ENCODE measurements at places on chromosomes 13 and 19. TPM values are rescaled to one million over a fixed set of nuclear protein-coding genes. Genes with fewer than 3 reads are reported as not detected.
A peak's percentile ranks its signal among the peaks of the same experiment; 100 is the strongest.

Gene DCAF15
- 104 TPM for total RNA-seq

GRCh38 chr13:67880916-67881315 lies 650.8 kb upstream of the PCDH9 start:
- no peaks in the 10 kb centered on the region for H3K27me3 ChIP-seq
- no peak overlapping the region for H3K27ac ChIP-seq
- H3K4me3 ChIP-seq = no peak overlapping the region
- H3K4me1 ChIP-seq = no peaks in the 10 kb centered on the region
- DNase-seq = no peak

DNA sequence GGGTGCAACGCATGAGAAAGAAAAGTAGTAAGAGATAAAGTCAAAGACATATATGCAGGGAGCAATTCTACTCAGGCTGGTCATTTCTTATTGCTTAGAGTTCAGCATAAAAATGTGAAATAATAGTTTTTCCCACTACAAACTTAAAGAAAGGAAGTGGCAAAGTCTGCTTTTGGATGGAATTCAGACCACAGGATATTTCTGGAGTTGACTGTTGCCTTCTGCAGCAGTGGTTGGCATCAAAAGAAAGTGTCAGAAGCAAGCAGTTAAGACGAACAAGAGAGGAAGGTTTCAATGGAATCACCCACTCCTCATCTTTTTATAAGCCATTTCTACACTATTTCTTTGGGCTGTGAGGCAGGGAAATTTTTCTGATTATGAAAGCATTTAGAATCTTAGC lies 36.2 kb upstream of the TRPC4 start:
- H3K27ac ChIP-seq = no peak overlapping the region
- no peak for DNase-seq
- H3K4me3 ChIP-seq = no peak overlapping the region

Gene LHFPL6
- total RNA-seq = 0.13 TPM

GRCh38 chr19:17001603-17002183 lies 24.9 kb downstream of the CPAMD8 start:
- no peaks in the 10 kb centered on the region for H3K4me1 ChIP-seq
- H3K27me3 ChIP-seq = no peaks in the 10 kb centered on the region
- no peaks in the 10 kb centered on the region for H3K36me3 ChIP-seq
- DNase-seq = no peak

DNA sequence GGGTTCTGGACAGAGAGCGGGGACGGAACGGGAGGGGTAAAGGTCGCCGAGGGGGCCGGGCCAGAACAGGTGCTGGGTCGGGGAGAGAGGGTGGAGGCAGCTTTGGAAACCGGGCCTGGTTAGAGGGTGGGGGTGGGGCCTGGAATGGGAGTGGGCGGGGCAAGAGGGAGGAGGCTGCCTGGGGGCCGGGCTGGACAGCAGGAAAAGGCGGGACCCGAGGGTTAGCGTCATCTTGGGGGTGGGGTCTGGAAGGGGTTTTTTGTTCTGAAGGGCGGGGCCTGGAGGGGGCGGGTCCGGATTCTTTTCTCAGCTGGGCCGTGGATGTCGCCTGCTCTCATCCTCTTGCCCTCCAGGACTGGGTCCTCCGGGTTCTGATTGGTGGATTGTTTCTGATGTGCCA lies 4.3 kb upstream of the ZNF813 start:
- no peak overlapping the region for H3K27ac ChIP-seq
- H3K4me3 ChIP-seq = no peak overlapping the region
- peaks cover 8% of the 10 kb centered on the region for H3K4me1 ChIP-seq
- peaks cover 9% of the 10 kb centered on the region for H3K27me3 ChIP-seq
- peak; percentile 23 for DNase-seq
- peaks cover 33% of the 10 kb centered on the region for H3K36me3 ChIP-seq

GRCh38 chr19:9584073-9584833 lies at the start of gene ZNF121:
TSS of gene ZNF121 (minus strand) at chr19:9584504. CDS start at chr19:9568097, 16,407 bp downstream.
- peak within 1 kb of the TSS; percentile 92 for H3K4me3 ChIP-seq
- H3K4me1 ChIP-seq = peaks cover 24% of the 10 kb centered on the region
- DNase-seq = peak; percentile 88
- peaks cover 40% of the 10 kb centered on the region for H3K36me3 ChIP-seq
- H3K27me3 ChIP-seq = peaks cover 6% of the 10 kb centered on the region
- H3K27ac ChIP-seq = peak within 1 kb of the TSS; percentile 98

Gene PLIN4
- total RNA-seq = not detected

- peaks cover 55% of the 10 kb centered on the region for H3K36me3 ChIP-seq
- no peaks in the 10 kb centered on the region for H3K27me3 ChIP-seq
- no peak overlapping the region for H3K27ac ChIP-seq
- no peak for DNase-seq
- H3K4me3 ChIP-seq = no peak overlapping the region
- no peaks in the 10 kb centered on the region for H3K4me1 ChIP-seq
Observed at GRCh38 chr13:72757792-72758535, 23.7 kb downstream of the DIS3 start.

DNA sequence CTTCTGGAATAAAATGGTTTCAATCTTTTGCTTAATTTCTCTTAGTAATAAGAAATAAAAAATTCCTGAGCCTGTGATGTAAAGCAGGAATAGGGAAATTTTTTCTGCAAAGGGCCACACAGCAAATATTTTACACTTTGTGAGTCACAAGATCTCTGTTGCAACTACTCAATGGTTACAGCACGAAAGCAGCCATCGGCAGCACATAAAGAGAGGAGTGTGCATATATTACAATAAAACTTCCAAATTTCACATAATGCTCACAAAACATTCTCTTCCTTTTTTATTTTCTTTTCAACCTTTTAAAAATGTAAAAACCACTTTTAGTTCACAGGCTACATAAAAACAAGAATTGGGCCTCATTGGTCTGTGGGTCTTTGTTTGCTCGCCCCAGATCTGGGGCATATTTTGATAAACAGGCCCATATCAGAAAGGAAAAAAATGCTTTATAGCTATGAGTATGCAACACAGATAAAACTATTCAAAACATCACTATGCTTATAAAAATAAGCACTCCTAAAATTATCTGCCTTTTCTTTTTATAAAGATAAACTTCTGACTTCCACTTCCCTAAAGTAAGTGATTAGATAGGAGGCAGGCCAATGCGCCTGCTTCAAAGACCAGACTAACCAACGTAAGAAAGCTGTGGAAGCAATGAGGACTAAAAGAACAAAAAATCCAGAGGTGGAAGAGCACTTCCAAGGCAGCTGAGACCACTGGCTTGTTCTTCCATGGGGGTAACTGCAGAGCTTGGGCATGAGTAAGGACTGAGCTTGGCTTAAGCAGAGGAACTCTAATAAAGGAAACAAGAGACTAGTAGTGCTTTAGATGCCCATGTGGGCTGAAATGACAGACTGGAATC lies 26.5 kb downstream of the MYCBP2 start:
- H3K36me3 ChIP-seq = peaks cover 22% of the 10 kb centered on the region
- no peaks in the 10 kb centered on the region for H3K27me3 ChIP-seq
- no peak overlapping the region for H3K4me3 ChIP-seq
- DNase-seq = no peak

DNA sequence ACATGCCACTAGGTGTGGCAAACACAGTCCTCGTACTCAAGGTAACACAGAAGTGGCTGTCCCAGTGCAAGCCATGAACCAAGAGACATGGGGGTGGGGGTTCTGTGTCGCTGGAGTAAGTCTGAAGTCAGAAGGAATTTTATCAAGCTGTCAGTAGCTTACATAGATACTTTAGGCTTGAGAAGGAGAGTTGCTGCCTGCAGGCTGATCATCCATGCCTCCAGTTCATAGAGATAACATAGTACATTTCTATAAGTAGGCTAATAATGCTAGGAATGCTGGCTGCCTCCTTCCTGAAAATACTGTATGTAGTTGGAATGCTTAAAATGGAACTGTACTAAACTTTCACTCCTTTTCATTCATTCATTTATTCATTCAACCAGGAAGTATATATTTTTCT lies 70.1 kb downstream of the CAB39L start:
- H3K4me3 ChIP-seq = no peak overlapping the region
- H3K27me3 ChIP-seq = peaks cover 10% of the 10 kb centered on the region
- no peak for DNase-seq

GRCh38 chr13:109036078-109036780 lies 406.8 kb downstream of the MYO16 start:
- no peak overlapping the region for H3K27ac ChIP-seq
- H3K27me3 ChIP-seq = no peaks in the 10 kb centered on the region
- DNase-seq = no peak
- no peaks in the 10 kb centered on the region for H3K4me1 ChIP-seq
- H3K36me3 ChIP-seq = no peaks in the 10 kb centered on the region

DNA sequence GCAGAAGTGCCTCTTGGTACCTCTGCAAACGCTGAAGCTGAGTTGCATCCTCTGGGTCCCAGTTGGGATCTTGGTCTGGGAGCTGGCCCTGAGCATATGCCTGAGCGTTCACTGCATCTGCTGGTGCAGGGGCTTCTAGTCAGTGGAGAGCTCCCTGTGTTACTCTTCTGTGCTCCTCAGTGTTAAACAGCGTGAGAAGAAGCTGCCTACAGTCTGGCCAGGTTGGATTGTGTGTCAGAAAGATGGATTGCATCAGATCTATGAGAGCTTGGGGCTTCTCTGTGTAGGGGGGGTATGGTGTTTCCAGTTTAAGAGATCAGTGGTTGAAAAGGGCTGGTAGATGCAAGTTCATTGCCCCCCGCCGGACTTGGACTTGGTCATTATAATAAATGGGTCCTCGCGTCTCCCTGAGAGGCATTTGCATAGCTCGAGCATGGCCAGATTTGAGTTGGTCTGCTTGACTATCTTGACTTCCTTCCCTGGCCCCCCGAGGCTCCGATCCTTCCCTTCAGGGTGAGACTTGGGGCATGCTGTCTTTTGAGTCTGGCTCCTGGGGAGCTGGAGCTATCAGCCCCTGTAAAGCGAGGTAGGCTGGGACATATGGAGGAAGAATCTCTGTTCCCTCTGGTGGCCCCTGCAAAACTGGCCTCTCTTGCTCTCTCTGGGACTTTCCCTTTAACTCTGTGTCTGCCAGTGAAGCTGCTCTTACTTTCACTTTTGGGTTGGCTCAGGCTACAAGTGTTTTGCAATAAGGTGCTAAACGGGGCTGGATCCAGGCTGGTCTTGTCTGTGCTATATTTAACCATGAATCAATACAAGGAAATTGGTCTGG lies 52.9 kb downstream of the OR10H4 start:
- H3K4me1 ChIP-seq = peaks cover 25% of the 10 kb centered on the region
- H3K27me3 ChIP-seq = peaks cover 2% of the 10 kb centered on the region
- peak overlapping the region; percentile 88 for H3K27ac ChIP-seq
- H3K36me3 ChIP-seq = no peaks in the 10 kb centered on the region
- peak; percentile 69 for DNase-seq

Gene ZNF835
- 1.8 TPM for total RNA-seq

Gene COQ8B
- 27.2 TPM for total RNA-seq

Gene MISP
- not detected for total RNA-seq

DNA sequence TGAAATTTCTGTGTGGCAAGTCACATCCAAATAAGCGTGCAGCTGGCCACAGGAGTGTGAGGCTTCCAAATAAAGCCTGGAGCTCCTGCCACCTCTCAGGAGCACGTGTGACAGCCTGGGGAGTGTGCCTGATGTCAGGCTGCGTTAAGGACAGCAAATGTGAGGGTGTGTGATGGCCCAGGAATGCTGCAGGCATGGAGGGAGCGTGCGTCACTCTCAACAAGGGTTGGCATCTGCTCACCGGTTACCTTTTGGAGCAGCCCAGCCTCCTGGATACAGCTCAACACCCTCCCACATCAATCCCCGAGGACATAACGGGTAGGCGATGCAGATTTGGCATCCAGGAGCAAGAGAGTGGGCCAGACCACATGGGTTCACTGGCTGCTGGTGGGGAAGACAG lies 19.0 kb downstream of the NUMBL start:
- DNase-seq = no peak
- peaks cover 19% of the 10 kb centered on the region for H3K36me3 ChIP-seq
- H3K27me3 ChIP-seq = no peaks in the 10 kb centered on the region
- no peak overlapping the region for H3K4me3 ChIP-seq

Gene ZNF428
- 29.9 TPM for total RNA-seq

Gene SARS2
- 36.2 TPM for total RNA-seq

DNA sequence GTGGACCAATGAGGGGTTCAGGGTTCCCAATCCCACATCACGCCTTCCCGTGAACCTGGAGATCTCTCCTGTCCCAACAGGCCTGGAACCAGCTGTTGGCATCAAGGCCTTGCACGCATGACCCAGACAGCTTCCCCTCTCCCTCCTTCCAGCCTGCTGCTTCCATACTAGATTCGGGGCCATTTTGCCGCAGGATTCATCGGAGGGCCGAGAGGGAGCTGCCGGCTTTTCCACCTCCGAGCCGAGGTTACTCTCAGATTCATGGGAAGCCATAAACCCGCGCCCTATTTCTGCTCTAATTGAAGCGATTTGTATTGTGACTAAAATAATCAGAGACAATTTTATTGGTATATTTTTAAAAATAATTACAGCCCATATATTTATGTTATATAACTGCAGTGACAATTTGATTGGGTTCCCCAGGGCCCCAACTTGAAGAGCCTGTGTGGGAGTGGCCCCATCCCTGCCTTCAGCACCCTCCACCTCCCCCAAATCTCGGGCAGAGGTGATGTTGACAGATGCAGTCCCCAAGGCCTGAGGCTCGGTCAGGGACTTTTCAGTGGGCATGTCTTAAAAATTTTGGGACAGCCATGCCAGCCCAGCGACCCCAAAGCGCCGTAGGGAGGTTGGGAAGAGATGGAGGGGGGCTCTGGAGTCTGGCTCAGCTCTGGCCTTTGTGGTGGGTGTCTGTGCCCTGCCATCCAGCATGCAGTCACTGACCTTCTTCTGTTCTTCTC lies 30.8 kb upstream of the PEPD start:
- no peaks in the 10 kb centered on the region for H3K4me1 ChIP-seq
- no peak overlapping the region for H3K27ac ChIP-seq
- no peak overlapping the region for H3K4me3 ChIP-seq
- DNase-seq = no peak
- no peaks in the 10 kb centered on the region for H3K27me3 ChIP-seq

Gene HCST
- 196 TPM for total RNA-seq

Gene ZNF541
- 0.10 TPM for total RNA-seq

DNA sequence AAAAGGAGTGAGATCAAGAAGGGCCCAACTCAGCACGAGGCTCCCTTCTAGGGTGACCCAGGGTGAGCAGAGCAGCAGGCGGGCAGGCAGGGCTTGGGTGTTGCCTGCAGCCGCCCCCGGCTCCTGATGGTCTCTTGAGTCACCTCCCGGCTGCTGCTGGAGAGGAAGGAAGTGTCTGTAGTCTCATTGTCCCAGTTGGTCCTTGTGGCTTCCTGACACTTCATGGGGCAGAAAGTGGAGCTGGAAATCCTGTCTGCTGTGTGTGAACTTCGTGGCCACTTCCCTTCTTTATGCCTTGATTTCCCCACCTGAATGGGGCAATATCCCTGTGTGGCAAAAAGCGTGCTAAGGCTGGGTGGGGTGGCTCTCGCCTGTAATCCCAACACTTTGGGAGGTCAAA lies 2.5 kb downstream of the MAP1S start:
- H3K4me3 ChIP-seq = peak overlapping the region; percentile 80
- H3K27ac ChIP-seq = peak overlapping the region; percentile 50
- H3K4me1 ChIP-seq = peaks cover 40% of the 10 kb centered on the region
- no peaks in the 10 kb centered on the region for H3K27me3 ChIP-seq
- H3K36me3 ChIP-seq = peaks cover 31% of the 10 kb centered on the region
